Psoas muscle (tissue), 8 donors: ENCODE measurements at places on chromosomes 1 and 21. TPM values are rescaled to one million over a fixed set of nuclear protein-coding genes. Genes with fewer than 3 reads are reported as not detected.

- DNase-seq = no peak
Measured at GRCh38 chr1:19922015-19922688, 1.3 kb downstream of the PLA2G2E start.

DNA sequence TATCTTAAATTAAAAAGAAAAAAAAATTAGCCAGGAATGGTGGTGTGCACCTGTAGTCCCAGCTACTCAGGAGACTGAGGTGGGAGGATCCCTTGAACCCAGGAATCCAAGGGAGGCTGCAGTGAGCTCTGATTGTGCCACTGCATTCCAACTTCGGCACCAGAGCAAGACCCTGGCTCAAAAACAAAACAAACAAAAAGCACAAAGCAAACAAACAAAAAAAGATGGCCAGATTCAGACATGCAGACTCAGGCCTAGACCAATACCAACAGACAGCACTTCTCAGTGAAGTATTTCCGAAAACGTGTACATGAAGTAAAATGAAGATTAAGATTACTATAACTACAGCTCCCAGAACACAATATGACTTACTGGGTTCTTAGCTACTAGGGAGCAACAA, 10.6 kb downstream of the SLC35D1 start:
- DNase-seq = no peak

GRCh38 chr1:44417351-44418021, 12.4 kb downstream of the RNF220 start:
- DNase-seq = peak; percentile 60

DNA sequence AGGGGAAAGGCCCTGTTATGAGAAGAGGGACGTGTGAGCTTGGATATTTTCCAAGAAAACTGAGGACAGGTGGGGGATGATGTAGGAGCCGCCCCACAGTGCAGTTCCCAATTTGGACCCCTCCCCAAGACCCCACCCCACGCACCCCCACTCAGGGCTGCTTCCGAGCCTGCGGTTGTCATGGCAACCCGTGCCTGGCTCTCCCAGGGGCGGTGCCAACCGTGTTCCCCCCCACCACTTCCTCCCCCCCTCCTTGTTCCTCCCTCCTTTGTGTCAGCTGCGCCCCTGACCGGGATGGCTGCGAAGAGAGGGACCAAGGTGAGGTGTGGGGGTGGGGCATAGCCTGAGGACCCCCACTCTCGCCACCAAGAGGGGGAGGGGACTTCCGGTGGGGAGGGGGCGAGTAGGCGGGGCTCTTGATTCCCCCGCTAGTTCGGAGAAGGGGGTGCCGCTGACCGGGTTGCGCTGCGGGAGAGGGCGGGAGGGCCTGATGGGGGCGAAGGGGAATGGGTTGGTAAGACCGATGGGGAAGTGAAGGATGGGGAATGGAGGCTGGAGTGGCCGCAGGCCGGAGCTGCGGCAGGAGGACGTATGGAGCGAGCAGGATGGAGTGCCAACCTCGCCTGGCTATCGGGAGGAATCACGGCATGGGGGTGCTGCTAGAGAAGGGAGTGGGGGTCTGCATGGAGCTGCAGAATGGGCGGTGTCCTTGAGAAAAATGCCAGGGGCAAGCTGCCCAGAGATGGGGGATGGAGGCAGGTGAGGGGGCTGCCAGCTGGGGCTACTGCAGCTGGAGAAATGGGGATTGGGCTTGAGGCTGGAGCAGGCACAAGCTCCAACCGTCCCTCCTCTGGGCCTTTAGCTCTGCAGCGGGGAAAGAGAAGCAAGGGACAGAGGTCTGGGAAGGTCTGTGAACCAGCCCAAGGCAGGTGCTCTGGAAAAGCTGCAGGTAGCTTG, 953 bp downstream of the TRIM46 start:
- no peak for DNase-seq

PDE4B gene
- 16.3 TPM for polyA plus RNA-seq

TMEM79 gene
- polyA plus RNA-seq = 1.5 TPM

DNA sequence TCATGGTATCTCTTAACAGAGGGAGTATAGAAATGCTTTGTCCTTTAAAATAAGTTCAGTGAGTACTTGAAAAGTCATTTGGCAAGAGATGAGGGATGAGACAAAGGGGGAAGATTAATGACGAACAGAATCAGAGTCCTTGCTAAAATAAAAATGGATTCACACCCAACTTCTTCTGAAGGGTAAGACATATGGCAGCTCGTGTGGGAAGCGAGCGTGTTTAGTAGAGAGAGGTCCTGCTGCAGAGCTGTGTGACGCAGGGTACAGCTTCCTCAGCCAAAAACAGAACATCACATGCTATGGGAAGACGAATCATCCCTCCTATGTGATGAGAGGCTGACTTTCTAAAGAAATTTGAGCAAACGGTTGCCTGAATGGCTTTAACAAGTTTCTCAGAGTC, 158.5 kb upstream of the LMO4 start:
- no peak for DNase-seq

- DNase-seq = no peak
Measured at GRCh38 chr1:5645929-5646328, 346.3 kb downstream of the NPHP4 start.

DNA sequence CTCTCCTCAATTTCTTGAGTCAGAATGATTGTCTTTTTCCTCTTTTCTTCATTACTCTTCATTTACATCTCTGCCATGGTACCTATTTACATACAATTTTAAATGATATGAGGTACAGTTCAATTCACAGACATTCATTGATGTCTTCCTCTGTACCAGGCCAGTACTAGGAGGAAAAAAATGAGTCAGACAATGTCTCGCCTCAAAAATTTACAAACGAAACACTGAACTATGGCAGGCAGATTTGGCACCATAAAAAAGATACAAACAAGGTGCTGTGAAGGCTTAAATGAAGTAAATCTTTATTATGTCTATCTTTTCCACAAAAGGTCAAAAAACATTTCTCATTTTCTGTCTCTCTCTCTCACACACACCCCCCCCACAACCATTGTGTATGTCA, 71.0 kb downstream of the RGS13 start:
- no peak for DNase-seq

DNA sequence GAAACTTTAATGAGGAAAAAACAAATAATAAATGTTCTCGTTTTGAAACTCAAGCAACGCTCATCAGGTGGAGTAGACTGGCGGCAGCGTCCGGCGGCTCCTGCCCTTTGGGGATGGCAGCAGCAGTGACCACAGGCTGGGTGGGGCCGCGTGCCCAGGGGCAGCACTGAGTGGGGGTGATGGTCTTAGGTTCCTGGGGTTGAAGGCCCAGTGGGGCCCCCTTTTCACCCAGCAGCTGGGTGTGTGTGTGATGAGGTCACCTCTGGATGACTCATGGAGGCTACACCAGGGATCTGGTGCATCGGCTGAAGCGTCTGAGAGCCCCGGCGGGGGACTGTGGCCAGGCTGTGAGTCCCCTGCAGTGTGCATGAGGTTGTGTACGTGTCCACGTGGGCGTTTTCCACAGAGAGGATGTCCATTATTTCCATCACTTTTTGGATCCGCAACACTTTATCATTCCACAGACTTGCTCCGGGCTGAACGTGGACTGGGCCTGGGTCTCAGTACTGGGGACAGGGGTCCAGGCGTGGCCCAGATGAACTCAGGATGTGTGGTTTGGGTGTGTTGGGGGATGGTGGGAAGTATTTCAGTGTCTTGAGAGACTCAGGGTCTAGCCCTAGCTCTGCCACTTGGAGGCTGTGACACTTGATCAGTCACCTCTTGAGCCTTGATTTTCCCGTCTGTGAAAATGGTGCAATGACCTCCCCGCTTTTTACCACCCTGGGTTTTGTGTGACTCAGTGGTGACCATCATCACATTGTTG, 25.6 kb downstream of the LDLRAP1 start:
- peak; percentile 74 for DNase-seq

DNA sequence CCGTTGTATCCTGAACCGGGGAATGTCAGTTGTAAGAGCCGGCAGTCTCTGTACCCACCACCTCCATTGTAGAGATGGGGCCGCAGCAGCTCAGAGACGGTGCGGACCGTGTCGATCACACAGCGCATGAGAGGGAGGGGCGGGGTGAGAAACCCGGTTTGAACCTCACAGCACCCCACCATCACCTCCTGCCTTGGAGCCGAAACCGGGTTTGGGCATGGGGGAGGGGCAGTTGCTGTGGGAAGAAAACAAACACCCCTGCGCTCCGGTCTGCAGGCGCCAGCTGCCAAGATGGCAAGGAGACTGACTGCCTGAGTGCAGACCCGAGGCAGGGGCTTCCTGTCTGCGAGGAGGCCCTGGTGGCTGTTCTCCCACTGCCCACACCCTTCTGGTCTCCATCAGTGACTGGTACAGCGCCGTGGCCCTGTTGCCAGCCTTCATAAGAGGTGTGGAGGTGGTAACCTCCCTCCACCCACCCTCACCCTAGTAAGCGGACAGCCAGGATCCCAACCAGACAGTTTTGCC, 69.2 kb upstream of the SSBP3 start:
- DNase-seq = no peak

- no peak for DNase-seq
Measured at GRCh38 chr1:44945967-44946366, 40.4 kb downstream of the EIF2B3 start.

NOTCH2NLA gene
- polyA plus RNA-seq = 7.9 TPM

DNA sequence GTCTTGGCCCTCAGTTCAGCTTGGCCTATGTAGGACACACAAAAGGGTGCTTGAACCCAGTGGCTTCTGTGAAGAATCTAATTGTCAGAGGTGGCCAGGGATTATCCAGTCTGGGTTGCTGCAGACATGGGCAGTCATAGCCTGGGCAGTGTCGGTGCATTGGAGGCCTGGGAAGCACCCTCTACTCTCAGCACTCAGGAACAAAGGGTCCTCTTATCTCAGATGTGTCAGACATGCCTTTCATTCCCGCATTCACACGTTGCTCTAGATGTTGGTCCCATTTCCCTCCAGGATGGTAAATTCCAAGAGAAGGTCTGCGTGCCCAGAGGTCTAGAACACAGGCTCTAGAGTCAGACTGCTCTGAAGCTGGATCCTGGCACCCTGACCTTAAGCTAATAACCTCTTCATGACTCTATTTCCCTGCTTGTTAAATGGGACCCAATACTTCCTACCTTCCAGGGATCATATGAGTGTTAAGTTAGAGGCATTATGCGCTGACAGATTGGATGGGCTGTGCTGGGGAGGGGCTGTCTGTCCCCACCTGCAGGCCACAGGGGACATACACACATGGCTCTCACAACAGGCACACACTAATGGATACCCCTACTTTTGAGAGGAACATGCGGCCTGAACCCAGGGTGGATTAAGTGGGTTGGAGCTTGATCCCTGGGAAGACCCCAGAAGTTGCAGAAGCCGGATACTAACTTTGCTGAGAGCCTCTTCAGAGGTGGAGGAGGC, 16.5 kb upstream of the EDN2 start:
- DNase-seq = no peak

TTC24 gene
- not detected for polyA plus RNA-seq

DNA sequence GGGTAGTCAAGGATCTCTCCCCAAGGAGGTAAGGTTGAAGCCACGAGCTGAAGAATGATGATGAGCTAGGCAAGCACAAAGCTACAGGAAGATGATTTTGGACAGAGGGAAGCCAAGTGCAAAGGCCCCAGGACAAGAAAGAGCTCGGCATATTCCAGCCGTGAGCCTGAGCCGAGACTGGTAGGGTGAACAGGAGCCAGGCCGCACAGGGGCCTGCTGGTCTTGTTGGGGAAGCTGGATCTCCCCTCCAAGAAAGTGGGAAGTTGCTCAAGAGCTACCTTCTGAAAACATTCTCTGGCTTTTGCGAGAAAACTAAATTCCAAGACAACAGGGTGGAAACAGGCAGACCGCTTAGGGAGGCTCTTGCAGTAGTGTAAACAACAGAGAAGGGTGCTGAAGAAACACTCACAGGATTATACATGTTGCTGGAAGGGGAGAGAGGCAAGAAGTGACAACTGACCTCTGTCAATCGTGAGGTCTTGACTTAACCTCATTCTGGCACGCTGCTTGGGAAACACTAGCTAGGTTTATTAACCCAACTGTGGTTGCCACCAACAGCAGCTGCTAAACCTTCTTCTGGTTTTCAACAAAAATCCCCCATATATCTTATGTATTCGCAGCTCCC, 625.2 kb downstream of the SMYD3 start:
- DNase-seq = no peak

VWA5B1 gene
- polyA plus RNA-seq = not detected

DNA sequence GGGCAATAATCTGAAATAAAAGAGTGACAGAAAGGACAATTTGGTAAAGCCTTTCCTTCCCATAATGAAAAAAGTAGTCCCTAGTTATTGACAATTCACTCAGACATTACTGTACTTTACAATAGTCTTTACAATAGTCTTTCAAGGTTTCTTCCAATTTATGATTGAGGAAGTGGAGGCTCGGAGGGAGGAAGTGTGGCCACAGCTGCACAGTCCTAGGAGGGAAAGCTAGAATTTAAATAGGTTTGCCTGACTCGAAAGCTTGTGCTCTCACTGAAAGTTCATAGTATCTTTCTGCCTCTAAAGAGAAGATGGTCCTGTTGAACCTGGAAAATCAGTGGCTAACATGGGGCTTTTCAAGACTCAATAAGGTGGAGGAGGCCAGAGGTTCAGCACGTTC, 203.2 kb downstream of the SDCCAG8 start:
- DNase-seq = no peak

GRCh38 chr1:209455145-209455544, 128.4 kb upstream of the CAMK1G start:
- no peak for DNase-seq
